Caudate nucleus (tissue), 63 donors: ENCODE measurements at places on chromosomes 4 and X.

DNA sequence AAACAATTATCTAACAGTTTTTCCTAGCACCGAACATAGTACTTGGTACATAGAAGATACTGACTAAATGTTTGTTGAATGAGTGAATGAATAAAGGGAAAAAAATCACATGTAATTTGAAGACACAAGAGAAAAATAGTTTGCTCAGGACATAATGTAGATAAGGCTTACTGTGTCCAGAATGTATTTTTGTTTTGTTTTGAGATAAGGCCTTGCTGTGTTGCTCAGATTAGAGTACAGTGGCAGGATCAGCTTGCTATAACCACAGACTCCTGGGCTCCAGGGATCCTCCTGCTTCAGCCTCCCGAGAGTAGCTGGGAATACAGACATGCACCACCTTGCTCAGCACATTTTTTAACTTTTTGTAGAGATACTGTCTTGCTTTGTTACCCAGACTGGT is 6.5 kb downstream of the FAM199X start:
- no peak for DNase-seq

DNA sequence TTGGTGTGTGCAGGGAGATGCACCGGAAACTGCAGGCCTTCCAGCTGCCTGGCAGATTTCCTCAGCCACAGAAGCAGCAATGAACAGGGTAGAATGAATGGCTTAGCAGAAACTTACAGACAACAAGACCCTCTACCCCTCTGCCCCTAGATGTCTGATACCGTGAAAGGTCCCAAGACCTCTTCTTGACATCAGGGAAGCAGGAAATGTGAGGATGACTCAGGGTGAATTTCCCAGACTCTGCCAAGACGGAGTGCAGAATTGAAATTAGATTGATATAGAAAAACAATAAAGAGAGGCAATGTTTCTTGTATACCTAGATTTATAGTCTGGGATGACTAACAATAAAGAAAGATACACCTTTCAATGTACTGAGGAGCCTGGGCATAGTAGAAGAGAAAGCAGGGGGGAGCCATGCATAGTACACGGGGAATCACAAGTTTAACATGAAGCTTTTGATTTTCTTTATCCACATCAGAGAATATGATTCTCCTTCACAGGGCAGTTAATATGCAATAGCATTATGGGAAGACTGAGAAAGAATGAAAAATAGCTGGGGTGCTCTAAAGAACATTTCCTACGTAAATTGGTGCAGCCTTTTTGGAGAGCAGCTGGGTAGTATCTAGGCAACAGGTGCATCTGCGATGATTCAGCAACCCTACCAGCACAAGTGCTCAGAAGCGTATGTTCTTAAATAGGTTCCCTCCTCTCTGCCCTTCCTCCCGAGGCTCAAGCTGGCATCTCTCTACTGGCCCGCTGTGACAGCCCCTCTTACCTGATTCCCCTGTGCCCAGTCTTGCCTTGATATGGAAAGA is 18.3 kb upstream of the CXCR3 start:
- no peak for DNase-seq

- no peak for DNase-seq
Measured at GRCh38 chr4:108292229-108292628, 123.5 kb upstream of the LEF1 start.

DNA sequence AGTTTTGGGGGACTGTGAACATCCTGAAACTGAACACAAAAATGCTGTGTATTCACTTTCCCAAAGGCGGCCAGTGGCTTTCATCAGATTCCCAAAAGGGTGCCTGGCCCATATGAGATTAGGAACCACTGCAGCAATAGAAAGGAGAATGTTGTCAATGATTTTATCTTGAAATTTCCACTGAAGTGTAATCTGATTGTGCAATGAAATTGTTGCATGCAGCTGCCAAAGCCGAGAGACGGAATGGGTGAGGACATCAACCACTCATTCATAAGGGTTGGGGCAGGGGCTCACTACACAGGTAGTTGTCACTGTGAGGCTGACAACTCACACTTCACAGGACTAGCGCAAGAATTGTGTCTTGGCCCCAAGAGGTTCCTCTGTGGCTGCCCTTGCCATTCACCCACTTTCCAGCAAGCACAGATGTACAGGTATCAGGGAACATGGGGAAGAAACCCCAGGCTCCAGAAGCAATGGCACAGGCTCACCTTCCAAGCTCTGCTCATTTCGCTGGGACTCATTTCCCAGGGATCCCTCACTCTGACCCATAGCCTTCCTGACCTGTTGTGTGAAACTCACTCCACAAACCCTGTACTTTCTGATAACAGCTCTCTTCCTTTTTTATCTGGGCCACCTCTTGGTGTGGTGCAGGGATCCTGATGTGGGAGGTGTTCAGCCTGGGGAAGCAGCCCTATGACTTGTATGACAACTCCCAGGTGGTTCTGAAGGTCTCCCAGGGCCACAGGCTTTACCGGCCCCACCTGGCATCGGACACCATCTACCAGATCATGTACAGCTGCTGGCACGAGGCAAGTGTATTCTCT is 48.8 kb downstream of the BMX start:
- no peak for DNase-seq

DNA sequence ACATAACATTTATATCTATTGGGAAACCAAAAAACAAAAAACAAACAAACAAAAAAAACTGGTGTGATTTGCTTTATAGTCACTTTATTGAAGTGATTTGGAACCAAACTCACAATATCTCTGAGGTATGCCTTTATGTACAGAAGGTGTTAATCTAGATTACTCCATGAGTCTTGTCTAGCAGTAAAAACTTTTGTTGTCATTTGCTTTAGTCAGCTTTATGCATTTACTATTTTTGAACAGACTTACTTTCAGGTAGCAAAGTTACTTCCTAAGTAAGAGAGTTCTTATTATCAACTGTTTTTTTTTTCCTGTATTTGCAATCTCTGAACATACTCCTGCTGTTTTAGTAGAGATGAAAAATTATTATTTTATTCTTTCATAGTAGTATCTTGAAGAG is 39.5 kb downstream of the RAP1GDS1 start:
- no peak for DNase-seq

- DNase-seq: no peak
Measured at GRCh38 chr4:140343303-140343702, 30.1 kb upstream of the SCOC start.

GRCh38 chr4:35038079-35038805 is 1206.1 kb downstream of the ARAP2 start:
- DNase-seq: no peak

DNA sequence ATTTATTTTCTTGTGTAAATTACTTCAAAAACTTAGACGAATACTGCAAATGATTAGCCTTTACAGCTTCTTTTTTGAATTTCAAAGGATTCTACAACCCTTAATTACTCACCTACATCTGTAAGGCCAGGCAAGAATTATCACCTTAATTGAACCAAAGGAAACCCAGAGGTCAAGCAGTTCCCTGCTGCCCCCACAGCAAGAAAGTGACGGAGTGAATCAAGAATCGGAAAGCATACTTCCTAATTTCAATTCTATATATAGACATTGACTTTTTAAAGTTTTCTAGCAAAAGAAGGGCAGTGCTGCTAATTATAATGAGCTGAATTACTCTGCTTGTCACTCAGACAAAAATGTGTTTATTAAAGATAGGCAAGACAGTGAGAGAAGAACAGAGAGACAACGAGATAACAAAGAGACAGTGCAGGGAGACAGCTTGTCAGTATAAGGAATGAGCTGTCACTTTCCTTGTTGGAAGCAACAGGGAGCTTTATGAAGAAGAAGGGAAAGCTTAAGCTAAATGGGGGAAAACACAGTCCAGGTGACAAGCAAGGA is 47.5 kb upstream of the SPANXN4 start:
- DNase-seq: no peak

DNA sequence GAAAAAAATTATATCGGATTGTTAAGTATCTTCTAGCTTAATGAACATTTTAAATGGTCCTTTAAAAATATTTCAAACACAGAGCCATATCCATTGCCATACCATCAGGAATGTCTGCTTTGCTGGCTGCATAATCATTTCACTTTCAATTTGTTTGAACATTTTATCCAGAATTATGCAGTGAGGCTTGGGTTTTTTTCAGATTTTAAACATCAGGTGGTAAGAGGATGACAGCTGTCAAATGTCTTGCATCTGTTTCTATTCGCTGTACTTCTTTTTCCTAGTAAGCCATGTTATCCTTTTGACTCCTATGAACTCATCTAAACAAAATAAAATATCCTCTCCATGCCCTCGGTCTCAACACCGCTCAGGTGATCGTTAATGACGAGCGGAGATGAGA is 802 bp downstream of the RFC1 start:
- DNase-seq: no peak

- no peak for DNase-seq
Measured at GRCh38 chrX:7202206-7202605, 54.3 kb upstream of the PUDP start.

DNA sequence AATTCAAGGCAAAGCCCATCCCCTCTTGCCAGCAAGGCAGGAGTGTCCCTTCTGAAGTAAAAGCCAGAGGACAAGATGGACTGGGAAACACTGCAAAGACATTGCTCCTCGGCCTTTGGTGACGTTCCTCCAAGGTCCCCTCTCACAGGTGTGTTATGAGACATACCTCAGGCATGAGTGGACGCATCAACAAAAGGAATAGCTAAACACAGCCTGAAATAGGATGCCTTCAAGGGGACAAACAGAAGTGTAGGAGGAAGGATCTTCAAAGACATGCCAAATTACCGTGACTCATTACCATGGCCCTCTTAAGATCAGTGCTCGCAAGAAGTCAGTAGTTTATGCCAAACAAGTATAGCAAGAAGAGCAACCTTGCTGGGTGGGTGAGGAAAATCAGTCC is 6.0 kb upstream of the IDS start:
- DNase-seq: no peak

GRCh38 chrX:103398421-103398864 is 22.1 kb downstream of the BEX3 start:
- DNase-seq: no peak

DNA sequence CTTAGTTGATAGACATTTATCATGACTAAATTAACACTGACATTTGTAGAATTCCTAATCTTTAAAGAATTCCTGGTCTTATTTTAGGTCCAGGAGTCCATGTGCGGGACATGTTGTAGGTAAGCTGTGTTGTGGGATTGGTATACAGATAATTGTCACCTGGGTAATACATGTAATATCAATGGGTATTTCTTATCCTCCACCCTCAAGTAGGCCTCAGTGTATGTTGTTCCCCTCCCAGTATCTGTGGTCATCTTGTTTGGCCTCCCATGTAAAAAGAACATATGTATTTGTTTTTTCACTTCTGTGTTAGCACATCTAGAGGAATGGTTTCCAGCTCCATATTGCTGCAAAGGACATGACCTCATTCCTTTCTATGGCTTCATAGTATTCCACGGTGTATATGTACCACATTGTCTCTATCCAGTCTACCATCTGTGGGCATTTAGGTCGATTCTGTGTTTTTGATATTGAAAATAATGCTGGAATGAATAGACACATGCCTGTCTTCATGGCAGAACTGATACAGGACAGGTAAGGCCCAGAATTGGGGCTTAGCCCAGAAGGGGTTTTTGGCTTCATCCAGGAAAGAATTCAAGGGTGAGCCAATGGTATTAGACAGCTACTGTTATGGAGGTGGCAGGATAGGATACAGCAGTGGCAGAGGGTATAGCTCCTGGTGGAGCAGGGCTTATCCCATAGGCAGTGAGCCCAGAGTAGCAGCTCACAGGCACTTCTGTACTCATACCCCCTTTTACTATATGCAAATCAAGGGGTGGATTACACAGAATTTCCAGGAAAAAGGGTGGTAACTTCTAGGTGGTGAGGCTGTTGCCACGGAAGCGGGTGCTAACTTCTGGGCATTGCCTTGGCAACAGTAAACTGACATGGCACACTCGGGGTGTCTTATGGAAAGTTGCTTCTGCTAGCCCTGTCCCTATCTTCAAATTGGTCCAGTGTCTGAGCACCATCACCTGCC is 66.1 kb upstream of the WDR1 start:
- no peak for DNase-seq

GRCh38 chrX:103756736-103757135 is 19.9 kb upstream of the PLP1 start:
- no peak for DNase-seq

DNA sequence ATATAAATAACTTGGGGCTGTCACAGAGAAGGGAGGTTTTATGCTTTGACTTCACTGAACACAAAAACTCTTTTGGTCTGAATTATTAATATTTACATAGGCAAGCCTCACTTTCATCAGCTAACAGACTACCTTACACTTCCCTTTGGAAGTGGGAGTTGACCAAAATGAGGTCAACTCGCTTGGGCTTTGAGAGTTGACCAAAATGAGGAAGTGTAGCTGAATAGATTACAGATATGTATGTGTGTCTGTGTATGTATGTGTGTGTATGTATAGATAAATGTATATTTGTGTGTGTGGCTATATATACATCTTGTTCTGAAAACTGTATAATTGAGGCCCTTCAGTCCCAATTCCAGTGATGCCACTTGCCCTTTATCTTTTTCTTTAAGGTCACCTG is 113.3 kb upstream of the IL13RA1 start:
- no peak for DNase-seq
